Fibroblast of the aortic adventitia (primary cell): ENCODE measurements at places on chromosomes 2 and 18. TPM values are rescaled to one million over a fixed set of nuclear protein-coding genes. Genes with fewer than 3 reads are reported as not detected.

GRCh38 chr2:45288532-45289417, 279.5 kb upstream of the SIX2 start:
- DNase-seq: no peak

GRCh38 chr2:144583741-144584453, 64.0 kb upstream of the ZEB2 start:
- DNase-seq: peak; percentile 89

DNA sequence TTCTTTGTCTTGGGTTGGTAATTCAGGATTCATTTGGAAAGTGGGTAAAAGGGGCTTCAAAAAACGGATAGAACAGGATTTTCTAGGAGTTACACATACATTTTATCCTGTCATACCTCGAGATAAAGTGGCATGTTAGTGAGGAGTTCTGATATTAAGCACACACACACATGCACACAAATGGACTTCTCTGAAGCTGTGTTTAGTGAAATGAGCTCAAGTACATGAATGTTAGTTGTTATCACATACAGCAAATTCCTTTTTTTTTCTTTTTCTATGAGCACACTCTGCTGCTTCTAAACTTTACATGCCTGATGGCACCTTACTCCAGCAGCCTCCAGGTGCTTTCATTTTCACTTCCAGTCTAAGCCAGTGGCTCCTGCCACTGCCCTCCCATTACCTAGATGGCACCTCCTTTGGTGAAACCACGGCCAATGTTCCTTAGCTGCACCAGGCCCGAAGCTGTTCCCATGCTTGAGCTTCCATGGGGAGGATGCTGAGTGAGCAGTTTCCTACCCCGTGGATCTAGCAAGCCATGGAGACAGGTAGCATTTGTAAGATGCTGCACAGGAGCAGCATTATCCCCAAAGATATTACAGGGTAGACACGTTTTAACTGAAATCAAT, 49.7 kb downstream of the STAT1 start:
- no peak for DNase-seq

DNA sequence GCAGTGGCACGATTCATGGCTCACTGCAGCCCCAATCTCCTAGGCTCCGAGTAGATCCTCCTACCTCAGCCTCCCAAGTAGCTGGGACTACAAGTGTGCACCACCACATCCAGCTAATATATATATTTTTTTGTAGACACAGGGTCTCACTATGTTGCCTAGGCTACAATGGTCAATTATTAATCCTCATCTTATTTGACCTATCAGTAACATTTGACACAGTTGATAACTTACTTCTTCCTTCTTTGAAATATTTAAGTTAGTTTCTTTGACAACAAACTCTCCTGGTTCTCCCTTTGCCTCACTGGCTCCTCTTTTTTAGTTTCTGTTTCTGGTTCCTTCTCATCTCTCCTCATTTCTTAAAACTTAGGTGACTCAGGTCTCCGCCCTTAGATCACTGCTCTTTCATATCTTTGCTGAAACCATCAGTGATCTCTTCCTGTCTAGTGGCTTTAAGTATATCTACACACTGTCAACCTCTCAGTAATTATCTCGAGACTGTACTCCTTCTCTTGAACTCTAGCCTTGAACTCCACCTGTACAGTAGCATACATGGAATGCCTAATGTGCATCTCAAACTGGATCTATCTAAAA, 11.5 kb downstream of the PGAP1 start:
- no peak for DNase-seq

GRCh38 chr2:231920795-231921194, 5.4 kb downstream of the NPPC start:
- DNase-seq: no peak

DNA sequence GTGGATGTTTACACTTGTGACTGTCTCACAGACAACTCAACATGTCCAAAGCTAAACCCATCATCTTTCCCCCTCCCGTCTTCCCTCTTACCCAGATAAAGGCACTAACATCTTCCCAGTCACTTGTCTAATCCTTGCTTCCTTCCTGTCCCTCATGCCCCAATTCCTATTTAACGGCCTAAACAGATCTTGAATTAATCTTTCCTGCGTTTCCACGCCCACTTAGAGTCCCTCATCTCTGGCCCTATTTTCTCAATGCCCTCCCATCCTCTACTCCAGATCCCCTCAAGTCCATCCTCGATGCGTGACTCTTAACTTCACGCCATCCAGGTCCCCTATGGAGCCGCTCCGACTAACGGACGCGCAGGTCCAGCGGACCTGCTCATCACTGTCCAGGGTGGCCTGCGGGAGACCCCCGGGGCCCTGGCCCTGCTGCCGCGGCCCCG, 682 bp upstream of the SCLY start:
- DNase-seq: peak; percentile 30

DNA sequence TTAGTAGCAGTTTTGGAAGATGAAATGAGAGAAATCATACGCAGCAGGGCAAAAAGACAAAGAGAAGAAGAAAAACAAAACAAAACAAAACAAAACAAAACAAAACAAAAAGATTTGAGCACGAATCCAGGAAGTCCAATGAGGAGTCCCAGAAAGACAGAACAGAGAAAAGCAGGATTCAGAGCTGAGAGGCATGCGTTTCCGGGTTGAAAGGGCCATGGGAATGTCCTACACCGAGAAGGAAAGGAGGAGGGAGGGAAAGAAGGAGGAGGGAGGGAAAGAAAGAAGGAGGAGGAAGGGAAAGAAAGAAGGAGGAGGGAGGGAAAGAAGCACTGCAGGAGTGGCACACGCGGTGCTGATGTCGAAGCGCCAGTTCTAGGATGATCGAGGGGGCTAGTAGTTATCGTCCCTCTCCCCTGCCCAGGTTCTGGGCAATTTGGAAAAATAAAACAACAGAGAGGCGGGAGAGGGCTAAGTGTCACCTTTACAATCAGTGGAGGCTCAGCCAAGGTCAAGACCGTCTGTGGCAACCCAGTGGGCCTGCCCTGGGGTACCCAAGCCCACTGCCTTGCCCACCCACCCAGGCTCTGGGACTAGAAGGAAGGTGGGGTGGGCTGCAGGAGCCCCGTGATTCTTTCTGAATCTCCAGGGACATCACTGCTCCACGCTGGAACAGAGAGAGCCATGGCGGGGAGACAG, 68.4 kb downstream of the TWIST2 start:
- no peak for DNase-seq

- DNase-seq: no peak
Observed at GRCh38 chr2:236001854-236002253, 166.3 kb downstream of the GBX2 start.

RAB12 gene
- 64.9 and 67.4 TPM in 2 replicates for total RNA-seq

ANO7 gene
- 1.1 and 1.7 TPM in 2 replicates for total RNA-seq

NMUR1 gene
- not detected in 2 replicates for total RNA-seq

RAB6C gene
- total RNA-seq: not detected in 2 replicates

PID1 gene
- 0.57 and 13.0 TPM in 2 replicates for total RNA-seq

DSG1 gene
- total RNA-seq: not detected in 2 replicates

NXPH2 gene
- total RNA-seq: 1.3 TPM in 1 of 2 replicates, not detected in the other

TCF23 gene
- 2.3 TPM in 1 of 2 replicates, not detected in the other for total RNA-seq

MERTK gene
- total RNA-seq: 0.65 and 2.4 TPM in 2 replicates

MAPK4 gene
- total RNA-seq: under 0.01 TPM in 1 of 2 replicates, not detected in the other
